Stimulated activated CD4-positive, alpha-beta T cell treated with anti-CD3 and anti-CD28 coated beads, Interleukin-1b, Interleukin-23, amount 100 ng/mL, for 1 hour (primary cell): ENCODE measurements at places on chromosomes 7 and 10.

GRCh38 chr10:110225441-110225755 is 18.0 kb downstream of the MXI1 start:
- DNase-seq, result no peak

DNA sequence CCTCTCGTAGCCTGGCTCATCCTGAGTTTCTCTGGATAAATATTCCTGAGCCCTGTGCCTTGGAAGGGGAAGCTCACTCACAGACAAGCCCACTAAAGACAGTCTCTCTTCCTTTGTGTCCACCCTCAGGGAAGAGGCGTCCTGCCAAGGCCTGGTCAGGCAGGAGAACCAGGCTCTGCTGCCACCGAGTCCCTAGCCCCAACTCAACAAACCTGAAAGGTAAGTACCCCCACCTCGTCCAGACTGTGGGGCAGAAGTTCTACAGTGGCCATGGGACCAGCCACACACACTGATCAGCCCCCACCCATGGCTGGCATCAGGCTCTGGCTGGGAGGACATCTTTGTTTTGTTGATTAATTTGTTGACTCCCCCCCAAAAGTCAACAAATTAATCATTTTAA is 2.8 kb downstream of the GPR15LG start:
- DNase-seq, result no peak

- no peak for DNase-seq
Observed at GRCh38 chr10:132407846-132408278, 10.9 kb downstream of the PWWP2B start.

DNA sequence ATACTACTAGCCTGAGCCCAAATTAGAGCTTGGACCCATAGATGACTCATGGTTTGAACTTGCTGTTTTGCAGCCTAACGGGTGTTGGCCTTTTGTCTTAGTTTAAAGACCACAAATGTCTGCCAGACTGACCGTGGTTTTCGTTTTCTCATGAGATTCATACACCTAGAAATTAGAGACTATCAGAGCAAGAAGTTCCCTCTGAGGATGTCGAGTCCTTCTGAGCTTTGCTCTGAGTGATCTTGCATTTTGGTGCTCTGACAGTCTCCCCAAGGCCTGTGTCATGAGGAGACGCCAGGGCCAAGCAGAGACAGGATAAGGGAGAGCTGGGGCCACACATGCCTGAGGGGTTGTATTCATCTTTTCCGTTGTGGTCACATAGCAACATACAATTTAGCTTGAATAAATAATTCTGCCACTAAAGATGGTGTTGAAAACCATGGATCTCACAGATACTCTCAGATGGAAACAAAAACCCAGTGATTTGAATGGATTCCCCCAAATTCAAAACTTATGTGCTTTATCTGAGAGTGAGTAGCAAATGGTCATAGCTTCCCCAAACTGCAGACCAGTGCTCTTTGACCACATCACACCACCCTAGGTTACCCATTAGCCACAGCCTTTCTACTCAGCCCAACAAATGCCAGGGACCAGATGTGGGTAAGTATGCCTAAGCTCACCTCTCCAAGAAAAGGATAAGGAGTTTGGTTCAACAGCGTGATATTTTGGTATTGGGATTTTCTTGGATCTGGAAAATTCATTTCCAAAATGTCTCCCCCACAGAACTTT is 762.0 kb upstream of the IGFBP3 start:
- DNase-seq, result no peak

DNA sequence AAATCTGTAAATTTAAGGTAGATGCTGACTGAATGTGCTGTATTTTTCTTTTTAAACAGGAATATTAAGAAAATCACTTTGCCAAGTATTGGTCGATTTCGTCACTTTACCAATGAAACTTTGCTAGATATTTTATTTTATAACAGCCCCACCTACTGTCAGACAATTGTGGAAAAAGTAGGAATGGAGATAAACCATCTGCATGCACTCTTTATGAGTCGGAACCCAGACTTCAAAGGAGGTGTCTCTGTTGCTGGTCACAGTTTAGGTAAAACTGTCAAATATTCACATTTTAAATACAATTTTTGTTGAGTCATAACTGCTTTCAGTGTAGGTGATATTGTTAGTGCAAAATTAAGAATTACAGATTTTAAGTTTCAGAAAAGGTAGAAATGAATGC is 25.2 kb downstream of the SEC23IP start:
- no peak for DNase-seq

DNA sequence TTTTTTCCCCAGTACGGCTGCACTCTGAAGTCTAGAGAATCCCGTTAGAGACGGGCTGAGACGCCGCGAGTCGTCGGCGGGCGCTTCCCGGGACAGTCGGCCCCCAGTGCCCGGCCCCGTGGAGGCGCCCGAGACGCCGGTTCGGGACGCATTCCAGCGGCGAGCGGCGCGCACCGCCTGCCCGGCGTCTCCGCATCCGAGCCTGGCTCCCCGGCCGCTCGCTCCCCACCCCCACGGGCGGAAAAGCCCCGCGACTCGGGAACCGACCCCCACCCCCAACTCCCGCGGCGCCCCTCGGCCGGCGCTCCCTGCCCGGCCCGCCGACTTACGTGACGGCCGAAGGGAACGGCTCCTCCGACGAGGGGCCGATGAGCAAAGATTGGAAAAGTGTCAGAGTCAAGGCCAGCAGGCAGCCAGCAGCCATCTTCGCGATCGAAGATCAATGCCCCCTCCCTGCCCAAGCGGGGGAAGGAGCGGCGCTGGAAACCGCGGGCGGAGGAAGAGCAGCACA is 486 bp downstream of the CACNA2D1 start:
- DNase-seq, result no peak

- no peak for DNase-seq
Observed at GRCh38 chr7:117323851-117324711, 1.2 kb upstream of the WNT2 start.

DNA sequence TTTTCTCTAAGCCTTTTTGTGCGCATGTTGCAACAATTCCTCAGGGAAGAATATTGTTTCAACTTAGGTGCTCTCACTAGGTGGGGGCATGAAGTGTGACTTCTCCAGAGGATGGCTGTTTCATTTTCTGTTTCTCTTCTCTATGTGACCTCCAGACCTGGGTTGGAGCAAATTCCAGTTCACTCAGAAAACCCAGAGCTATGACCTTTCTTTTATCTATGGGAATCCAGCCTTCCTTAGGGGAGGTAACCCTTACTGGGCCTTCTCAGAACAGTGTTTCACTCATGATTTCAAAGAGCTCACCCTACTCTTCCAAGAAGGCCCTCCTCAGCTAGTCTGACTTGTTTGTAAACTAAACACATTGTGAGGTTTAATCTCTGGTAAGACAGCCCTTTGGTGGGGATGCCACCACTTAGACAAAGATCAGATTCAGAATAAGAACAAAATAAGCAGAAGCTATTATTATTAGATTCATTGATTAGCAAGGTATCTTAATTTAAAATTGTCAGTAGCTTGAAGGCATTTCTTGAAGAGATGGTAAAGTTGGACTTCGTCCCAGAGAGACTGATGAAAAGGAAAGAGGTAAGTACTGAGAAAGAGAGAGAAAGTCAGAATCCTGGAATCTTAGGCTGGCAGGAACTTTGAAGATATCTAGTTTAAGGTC is 16.6 kb upstream of the TAS2R60 start:
- DNase-seq, result no peak

DNA sequence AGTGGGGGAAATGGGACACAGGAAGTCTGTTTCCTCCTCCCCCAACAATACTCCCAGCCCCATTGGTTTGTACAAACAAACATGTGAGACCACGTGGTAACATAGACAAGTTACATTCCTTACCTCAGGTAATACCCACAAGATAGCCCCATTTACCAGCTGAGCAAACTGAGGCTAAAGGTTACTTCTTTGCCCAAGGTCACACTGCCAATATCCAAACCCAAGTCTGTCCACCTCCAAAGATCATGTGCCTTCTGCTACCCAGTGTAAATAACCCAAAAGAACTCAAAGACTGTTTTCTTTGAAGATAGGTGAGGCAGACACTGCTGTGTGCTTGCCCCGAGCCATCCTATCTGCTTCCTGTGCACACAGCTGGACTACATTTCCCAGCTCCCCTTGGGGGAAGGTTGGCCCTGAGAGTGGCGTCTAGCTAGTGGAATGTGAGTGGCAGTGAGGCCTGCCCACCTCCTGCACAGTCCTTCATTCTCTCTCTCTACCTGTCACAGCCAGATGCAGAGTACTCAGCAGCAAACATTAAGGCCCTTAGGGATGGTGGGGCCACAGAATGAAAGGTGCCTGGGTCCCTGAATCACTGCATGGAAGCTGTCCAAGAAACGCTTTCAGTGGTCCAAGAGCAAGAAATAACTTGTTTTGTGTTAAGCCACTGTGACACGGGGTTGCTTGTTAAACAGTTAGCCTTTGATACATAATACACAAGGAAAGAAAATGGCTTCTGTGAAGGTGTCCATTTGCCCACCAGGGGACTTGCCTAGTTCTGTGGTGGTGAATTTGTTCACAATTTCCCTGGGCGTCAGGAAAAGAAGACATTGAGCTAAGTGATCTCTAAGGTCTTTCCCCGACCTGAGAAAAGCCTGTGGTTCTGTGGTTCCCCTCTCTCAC is 257.7 kb upstream of the NFE2L3 start:
- no peak for DNase-seq

DNA sequence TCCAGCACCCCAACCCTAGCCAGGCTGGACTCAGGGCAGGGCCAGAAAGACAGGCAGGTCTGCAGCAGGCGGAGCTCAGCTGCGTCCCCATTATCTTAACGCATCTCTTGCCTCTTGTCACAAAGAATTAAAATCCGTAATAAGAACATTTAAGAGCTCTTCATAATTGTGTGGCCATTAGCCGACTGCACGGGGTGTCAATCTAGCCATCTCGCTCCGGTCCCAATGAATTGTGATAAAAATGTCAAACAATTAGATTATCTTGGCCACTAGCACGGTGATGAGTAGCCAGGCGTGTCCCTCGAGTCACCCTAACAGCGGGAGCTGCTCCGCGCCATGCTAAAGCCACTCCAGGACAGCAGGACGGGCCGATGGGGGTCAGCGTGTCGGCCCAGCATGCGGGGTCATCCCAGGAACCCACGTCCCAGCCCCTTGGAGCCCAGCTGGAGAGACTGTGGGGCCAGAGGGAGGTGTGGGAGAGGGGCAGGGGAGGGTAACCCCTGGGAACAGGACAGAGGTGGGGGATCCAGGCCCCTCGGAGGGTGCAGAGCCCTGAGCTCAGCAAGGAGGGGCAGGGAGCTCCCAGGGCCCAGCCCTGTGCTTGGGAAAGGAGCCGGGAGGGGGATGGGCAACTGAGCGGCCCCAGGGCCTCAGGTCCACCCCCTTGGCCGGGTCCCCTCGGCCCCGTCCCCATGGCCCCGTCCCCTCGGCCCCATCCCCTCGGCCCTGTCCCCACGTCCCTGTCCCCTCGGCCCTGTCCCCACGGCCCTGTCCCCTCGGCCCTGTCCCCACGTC is 17.7 kb upstream of the NKX6-2 start:
- no peak for DNase-seq

GRCh38 chr10:79367426-79368189 is 20.3 kb downstream of the PPIF start:
- DNase-seq, result no peak

DNA sequence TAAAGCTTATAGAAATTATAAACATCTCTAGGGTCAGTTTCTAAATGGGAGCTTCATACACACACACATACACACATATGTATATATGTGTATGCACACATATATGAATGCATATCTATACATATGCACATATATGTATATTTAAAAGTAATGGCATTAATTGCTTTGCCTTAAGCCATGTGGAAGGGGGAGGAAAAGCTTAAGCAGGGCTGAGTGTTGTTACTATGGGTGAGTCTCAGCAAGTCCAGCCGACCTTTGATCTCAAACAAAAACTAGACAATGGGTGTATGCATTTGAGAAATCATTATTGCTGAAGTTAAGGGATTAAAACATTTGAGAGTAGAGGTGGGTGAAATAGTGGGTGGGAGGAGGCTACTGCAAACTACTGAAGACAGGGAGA is 546.7 kb downstream of the MAGI2 start:
- no peak for DNase-seq

GRCh38 chr10:31936933-31937332 is 8.3 kb upstream of the ARHGAP12 start:
- DNase-seq, result no peak

DNA sequence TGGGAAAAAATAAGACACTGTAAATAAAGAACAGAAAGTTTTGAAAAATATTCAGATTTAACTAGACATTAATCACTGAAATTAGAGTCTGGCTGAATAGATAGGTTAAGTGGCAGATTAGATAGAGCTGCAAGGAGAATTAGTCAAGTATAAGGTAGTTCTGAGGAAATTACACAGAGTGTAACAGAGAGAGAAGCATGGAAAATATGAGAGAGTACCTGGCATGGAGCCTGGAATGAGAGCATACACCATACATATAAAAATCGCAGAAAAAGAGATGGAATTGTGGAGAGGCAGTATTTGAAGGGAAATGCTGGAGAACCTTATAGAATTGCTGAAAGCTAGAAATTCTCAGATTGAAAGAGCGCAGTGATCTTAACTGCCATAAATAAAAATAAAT is 46.9 kb downstream of the ZNRF2 start:
- DNase-seq, result no peak

DNA sequence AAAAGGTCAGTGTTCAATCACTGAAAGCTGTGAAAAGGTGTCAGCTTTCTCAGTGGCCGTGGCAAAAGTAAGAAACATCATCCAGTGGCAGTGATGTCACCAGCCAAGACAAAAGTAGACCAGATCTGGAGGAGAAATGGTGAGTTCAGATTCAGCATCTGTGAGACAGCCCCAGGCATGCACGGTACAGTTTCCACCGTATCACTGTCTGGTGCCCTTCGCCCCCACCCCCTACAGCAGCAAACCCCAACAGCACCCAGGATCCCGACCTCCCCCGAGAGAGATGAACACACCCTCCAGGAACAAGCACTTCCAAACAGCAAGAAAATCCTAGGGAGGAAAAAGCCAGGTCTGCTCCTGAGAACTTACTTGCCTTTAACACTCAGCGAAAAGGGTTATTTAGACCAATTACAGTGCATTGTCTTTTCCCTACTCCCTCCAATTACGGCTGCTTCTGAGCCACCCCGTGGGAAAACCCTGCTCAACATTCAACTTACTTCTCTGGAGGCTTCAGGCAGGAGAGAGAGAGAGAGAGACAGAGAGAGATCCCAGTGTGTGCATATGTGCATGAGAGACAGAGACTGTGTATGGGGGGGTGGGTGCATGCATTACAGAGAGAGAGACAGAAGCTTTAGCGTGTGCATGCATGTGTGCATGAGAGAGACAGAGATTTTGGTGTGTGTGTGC is 189.6 kb downstream of the GRID1 start:
- DNase-seq, result no peak

DNA sequence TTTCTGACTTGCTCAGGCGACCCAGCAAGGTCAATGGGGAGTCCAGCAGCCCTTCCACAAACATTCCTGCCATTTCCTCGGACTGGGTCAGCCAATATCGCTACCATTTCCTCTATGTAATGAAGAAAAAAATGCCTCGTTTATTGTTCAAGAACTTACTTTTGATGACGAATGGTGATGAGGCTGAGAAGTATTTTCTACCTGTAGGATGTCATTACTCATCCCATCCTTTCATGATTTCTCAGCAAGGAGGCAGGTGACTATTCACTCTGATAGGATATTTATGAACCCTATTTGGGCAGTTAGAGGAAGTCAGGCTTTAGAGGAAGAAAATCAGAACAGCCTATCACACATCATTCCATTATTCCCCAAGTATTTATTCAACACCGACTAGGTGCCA is 178.6 kb downstream of the FANK1 start:
- no peak for DNase-seq

GRCh38 chr10:11037991-11038390 is 20.3 kb downstream of the CELF2 start:
- DNase-seq, result no peak

GRCh38 chr7:20721086-20721810 is 65.4 kb downstream of the SP8 start:
- no peak for DNase-seq

- no peak for DNase-seq
Observed at GRCh38 chr7:139033346-139034114, 2.3 kb downstream of the ZC3HAV1L start.
